Activated CD4-positive, alpha-beta T cell treated with anti-CD3 and anti-CD28 coated beads for 36 hours (primary cell): ENCODE measurements at places on chromosomes 16 and 17.
A peak's percentile ranks its signal among the peaks of the same experiment; 100 is the strongest.

GRCh38 chr17:27983853-27984252, 58.6 kb upstream of the NLK start:
- peaks cover 11% of the 10 kb centered on the region for H3K27me3 ChIP-seq
- no peaks in the 10 kb centered on the region for H3K36me3 ChIP-seq
- DNase-seq, result no peak
- no peak overlapping the region for H3K27ac ChIP-seq

DNA sequence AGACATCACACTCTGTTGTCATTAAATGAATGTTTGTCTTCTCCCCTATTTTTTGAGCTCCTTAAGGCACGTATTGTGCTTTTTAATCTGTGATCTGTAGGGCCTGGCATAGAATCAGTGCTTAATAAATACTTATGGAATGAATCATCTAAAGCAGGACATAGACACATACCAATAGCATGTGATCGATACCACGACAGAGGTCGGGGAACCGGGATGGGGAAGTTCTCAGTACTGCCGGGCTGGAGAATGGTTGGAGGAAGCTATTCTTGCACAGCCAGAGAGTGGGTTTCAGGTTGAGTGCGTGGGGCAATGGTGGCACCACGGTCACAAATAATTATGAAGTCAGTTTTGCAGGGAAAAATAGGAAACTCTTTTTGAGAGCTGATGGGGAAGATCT, 26.8 kb downstream of the NLRP1 start:
- no peak overlapping the region for H3K27ac ChIP-seq
- peaks cover 41% of the 10 kb centered on the region for H3K36me3 ChIP-seq
- peaks cover 9% of the 10 kb centered on the region for H3K4me1 ChIP-seq
- no peaks in the 10 kb centered on the region for H3K27me3 ChIP-seq

DNA sequence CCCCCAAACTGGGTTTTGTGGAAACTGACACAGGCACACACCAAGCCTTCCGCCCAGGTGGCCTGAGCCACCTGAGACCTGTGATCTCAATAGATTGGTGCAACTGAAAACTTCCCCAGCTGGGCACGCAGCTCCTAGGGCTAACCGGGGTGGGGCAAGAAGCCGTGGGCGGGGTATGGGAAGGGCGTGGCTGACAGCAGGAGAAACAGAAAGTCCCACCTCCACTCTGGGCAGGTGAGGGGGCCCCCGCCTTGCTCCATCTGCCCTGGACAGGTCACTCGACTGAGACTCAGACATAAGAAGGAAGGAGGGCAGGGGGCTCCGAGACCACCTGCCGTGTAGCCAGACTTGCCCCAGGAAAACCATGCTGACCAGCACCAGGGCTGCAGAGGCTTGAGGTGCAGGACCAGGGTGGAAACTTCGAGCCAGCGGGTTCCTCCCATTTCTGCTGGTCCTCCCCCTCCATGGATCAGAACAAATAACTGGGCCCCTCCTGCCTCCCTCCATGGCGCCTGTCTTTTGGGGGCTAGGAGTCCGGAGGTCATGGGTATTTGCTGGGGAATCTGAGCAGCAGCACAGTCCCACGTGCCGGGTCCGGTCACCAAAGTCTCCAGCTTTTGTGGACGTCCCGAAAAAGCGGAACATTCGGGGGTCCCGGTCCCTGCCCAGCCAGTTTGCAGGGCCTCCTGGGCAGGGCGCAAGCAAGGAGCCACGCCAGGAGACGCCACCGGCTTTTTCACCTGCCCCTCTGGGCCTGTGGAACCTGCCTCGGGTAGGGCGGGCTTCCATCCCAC, 1.3 kb downstream of the TIMP2 start:
- DNase-seq, result peak; percentile 77
- no peak overlapping the region for H3K27ac ChIP-seq
- peak overlapping the region; percentile 45 for H3K4me3 ChIP-seq
- H3K4me1 ChIP-seq, result peaks cover 9% of the 10 kb centered on the region
- no peaks in the 10 kb centered on the region for H3K36me3 ChIP-seq
- peaks cover 4% of the 10 kb centered on the region for H3K27me3 ChIP-seq

GRCh38 chr16:57828272-57829161, 26.2 kb upstream of the KIFC3 start:
- H3K27me3 ChIP-seq, result peaks cover 4% of the 10 kb centered on the region
- no peak overlapping the region for H3K27ac ChIP-seq
- no peak overlapping the region for H3K4me3 ChIP-seq
- no peak for DNase-seq

GRCh38 chr16:64996641-64997040, 125.2 kb downstream of the CDH11 start:
- H3K4me1 ChIP-seq, result no peaks in the 10 kb centered on the region
- H3K27ac ChIP-seq, result no peak overlapping the region
- no peaks in the 10 kb centered on the region for H3K36me3 ChIP-seq
